Aortic smooth muscle cell (primary cell): ENCODE measurements at places on chromosomes 4 and X. TPM values are rescaled to one million over a fixed set of nuclear protein-coding genes. Genes with fewer than 3 reads are reported as not detected.

The UCP1 gene
- total RNA-seq: not detected in 2 replicates

The STK26 gene
- total RNA-seq: 0.75 and 1.5 TPM in 2 replicates

The TREX2 gene
- 3.5 and 4.9 TPM in 2 replicates for total RNA-seq

The FLNA gene
- total RNA-seq: 2,321 and 2,651 TPM in 2 replicates

The MAP9 gene
- total RNA-seq: 22.1 and 22.3 TPM in 2 replicates

The EVC2 gene
- 9.2 and 9.6 TPM in 2 replicates for total RNA-seq

The AR gene
- 5.7 and 10.4 TPM in 2 replicates for total RNA-seq

The EGFL6 gene
- total RNA-seq: not detected in 2 replicates

The LONRF3 gene
- 0.62 and 1.3 TPM in 2 replicates for total RNA-seq

The CWH43 gene
- total RNA-seq: not detected in 2 replicates

The EIF2S3 gene
- total RNA-seq: 195 and 202 TPM in 2 replicates
